ENCODE measurements at places on chromosomes 11 and 22.

DNA sequence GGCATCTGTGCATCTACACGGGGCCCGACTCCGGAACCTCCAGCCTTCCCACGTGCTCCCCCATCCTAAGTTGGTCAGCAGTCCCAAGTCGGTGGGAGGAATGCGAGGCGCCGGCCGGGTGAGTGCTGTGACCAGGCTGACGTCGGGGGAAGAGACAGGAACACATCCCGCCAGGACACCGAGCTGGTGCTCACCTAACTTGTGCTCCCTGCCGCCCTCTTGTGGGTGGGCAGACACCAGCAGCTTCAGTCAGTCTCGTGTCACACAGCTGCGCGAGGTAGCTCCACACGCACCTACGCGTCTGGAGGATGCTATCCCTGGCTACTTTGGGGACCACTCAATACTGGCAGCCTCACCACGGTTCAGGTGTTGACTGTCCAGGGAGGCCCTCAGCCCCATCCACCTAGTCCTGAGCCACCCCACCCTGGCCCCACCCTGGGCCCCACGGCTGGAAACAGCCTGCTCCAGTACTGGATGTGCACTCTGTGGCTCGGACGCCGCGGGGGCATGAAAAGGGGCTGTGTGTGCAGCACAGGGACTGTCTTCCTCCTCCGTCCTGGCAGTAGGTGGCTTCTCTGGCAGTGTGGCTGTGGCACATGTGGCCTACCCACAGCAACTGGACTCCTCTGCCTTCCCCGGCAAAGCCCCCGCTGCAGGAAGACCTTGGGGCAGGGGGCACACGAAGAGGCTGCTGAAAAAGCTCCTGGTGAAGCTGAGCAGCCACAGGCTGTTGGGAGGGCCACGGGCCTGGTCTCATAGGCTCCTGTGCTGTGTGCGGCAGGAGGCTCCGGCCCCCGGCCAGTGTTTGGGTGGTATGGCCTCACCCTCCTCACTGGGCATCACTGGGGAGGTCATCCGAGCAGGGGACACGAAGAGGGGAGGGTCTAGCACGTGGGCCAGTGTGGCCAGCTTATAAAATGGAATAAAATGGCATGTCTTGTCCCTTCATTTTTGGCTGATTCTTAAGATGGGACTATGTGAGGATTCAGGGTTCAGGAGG, 11.2 kb upstream of the BID start:
- DNase-seq = peak; percentile 60

GRCh38 chr11:119236490-119236889, 30.4 kb downstream of the CBL start:
- no peak for DNase-seq

DNA sequence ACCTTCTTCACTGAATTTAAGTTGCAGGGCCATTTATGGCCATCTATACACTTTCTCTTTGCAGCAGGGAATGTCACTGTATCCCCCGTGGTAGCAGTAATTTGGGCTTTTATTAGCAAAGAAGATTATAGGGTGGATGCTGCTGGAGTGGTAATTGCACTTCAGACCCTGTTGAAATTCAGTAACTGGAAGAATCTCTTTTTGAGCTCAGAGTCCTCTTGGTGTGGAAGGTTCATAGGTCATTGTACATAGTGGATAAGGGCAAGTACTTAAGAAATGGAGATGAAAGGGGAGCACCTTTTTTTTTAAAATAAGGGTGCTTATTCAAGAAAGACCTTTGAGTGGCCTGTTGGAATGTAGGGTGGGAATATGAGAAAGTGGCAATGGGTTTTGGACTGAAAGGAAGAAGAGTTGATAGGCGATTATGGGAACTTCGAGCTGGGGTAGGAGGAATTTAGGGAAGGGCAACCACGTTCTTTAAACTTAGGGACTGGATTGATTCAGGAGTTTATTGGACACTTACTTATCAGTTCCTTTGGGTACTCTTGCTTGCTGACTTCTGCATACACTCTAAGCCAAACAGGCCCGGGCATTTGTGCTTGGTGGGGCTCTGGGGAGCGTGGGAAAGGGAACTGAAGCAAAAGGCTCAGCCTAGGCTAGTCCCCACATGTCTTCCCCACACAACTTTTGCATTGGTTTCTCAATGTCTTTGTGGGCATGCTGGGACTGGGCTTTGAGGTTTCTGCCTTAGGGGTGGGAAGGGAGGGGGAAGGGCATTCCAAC, 26.5 kb downstream of the CTNND1 start:
- no peak for DNase-seq

- DNase-seq = no peak
These were observed 105.0 kb downstream of the FAT3 start for GRCh38 chr11:92329646-92330045.

DNA sequence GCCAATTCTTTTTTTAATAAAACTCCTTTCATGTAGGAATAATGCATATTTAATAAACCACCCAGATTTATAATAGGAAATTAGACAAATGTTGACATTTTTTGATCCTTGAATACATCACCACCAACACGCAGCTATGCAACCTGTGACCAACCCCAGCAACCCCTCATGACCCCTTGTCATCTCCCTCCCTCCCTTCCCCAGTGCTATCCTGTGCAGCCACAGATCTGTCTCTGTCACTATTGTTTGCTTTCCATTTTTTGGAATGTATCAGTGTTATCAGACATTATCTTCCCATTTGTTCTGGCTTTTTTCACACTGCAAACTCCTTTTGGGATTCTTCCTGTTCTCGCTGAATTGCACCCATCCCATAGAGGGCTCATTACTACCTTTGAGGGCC, 114.1 kb downstream of the VPREB1 start:
- no peak for DNase-seq

- no peak for DNase-seq
These were observed 62.2 kb upstream of the HEPHL1 start for GRCh38 chr11:93958991-93959390.

- no peak for DNase-seq
These were observed 81.6 kb downstream of the MED15 start for GRCh38 chr22:20588843-20589581.

DNA sequence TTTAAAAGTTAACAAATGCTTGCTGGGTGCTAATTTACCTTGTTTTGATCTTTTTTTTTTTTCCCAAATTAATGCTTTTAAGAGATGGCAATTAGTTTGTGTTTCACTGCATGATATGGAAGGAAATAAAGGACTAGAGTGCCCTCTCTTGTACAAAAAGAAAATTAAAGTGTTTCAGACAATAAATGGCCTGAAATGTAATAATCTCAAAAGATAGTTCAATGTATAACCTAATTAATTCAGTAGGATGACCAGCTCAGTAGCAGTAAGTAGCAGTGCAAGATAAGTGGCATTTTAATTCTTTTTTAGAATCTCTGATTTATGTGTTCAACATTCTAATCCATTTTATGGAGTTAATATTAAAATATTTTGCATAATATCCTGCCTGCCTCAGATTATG, 39.9 kb upstream of the MYO18B start:
- DNase-seq = no peak

- no peak for DNase-seq
These were observed 3.1 kb downstream of the EIF3M start for GRCh38 chr11:32586576-32587190.

DNA sequence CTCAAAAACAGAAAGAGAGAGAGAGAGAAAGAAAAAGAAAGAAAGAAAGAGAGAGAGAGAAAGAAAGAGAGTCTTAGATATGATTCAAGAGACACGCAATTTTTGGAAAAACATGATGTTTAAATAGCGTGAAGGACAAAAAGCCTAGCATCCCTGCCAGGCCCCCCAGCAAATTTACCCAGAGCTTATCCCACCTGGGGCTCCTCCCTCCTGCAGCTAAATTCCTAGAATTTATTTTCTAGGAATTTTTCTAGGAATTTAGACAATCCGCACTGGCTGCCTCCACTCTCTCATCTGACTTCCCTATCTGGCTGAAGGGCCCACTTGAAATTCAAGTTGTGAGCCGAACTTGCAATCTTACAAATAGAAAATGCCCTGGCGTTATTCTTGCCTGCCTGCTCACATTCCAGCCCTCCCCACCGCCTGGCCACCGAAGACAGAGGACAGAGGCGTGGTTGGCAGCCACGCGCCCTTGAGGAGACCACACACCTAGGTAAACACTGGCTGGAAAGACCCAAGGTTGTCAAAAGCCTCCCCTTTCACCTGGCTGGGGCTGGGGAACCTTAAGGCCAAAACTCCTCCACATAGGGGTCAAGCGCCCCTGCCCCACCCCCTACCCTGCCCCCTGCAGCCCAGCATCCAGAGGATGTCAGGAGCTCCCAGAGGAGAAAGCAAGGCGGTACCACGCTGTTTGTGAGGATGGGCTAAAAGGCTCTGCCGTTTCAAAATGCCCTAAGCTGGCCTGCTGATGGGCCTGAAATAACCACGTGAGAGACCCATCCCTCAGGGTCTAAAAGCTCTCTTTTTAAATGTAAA, 42.2 kb downstream of the AHNAK start:
- no peak for DNase-seq

DNA sequence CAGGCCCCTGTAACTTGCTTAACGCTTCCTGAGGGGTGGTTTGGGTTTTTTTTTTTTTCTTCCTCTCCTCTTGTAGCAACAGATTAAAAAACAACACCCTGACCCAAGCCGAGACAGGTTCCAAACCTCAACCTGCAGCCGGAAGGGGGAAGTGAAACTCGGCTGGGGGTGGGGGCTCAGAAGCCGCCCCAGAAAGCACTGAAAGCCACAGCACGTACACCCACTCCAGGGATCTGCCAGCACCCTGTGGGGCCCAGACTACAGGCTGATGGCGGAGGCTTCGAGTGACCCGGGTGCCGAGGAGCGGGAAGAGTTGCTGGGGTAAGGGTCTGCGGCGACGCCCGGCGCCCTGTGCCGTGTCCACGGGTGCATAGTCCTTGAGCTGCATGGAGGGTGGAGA, at the start of gene LSP1:
LSP1 (plus strand) TSS at position 208 of the 400 bp plus-strand sequence; CDS start at position 269, 61 bp downstream.
- DNase-seq = peak; percentile 66

GRCh38 chr22:42937164-42937843, 77.6 kb downstream of the PACSIN2 start:
- DNase-seq = no peak

GRCh38 chr11:128302425-128303186, 284.8 kb downstream of the ETS1 start:
- DNase-seq = peak; percentile 63

- DNase-seq = no peak
These were observed 10.3 kb downstream of the PARVG start for GRCh38 chr22:44191036-44191454.

DNA sequence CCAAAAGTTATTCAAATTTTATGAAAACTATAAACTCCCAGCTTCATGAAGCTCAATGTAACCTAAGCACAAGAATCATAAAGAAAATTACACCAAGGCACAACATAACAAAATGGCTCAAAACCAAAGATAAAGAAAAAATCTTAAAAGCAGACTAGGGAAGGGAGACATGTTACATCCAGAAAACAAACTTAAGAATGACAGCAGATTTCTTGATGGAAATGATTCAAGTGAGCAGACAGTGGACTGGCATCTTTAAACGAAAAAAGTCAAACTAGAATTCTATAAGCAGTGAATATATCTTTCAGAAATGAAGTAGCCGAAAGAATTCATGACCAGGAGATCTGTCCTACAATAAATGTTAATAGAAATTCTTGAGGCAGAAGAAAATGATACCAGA, 75.6 kb downstream of the SHANK2 start:
- DNase-seq = no peak

- DNase-seq = no peak
These were observed 50.5 kb downstream of the IGSF9B start for GRCh38 chr11:133906241-133906640.

DNA sequence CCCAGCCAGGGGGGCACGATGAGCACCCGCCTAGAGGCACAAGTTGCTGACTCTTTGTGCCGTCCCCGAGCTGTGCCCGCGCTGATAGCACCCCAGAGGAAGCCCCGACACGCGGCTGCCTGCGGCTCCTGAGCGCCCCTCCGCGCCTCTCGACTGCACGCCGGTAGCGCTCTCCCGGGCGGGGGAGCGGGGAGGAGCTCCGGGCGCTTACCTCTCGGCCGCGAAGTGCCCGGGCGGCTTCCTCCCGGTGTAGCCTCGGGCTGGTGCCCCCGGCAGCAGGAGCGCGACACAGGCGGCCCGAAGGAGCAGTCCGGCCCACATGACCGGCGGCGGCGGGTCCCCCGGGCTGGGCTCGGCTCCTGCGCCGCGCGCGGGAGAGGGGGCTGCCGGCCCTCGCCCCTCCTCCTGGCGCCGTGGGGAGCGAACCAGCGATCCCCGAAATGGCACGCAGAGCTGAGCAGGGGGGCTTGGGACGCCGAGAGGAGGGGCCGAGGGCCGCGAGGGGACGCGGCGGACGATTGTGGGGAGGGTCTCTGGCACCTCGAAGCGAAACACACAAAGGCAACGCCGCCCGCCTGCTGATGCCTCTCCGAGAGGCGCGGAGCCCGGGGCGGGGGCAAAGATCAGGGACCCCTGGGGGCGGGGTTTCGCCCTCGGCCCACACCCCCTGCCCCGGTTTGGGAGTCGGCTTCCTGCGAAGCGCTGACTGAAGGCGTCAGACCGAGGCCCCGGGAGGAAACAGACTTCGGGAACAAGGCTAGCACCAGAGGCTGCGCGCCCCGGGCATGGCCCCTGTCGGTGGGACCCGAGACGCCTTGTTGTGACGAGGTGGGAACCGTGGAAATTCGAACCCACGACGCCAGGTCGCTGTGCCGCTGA, at the start of gene VWCE:
VWCE (minus strand) TSS at position 600 of the 879 bp plus-strand sequence; CDS start at position 321, 279 bp downstream.
- DNase-seq = peak; percentile 80

DNA sequence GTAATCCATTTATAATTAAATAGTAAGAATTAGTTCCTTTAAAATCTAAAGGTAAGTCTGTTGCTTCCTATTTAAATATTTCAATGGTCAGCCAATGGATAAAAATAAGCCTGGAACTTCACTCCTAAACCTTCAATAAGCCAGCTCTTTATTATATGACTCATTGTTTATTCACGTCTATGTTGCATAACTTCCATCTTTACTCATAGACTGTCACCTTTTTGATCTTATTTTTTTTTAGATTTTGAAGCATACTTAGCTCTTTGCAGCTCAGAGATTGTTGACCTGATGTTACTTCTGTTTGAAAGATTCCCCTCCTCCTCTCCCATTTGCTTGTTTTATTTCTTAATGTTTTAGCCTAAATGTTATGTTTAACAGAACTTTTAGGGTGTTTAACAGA, 1571.2 kb upstream of the RAG2 start:
- no peak for DNase-seq

- DNase-seq = no peak
These were observed at the start of gene NLRP10 for GRCh38 chr11:7965386-7965785. Gene NLRP10, minus strand, starts transcription at chr11:7965447. Its CDS starts 1,952 bp downstream, at chr11:7963495.

GRCh38 chr11:88204353-88204752, 29.1 kb upstream of the RAB38 start:
- DNase-seq = no peak

DNA sequence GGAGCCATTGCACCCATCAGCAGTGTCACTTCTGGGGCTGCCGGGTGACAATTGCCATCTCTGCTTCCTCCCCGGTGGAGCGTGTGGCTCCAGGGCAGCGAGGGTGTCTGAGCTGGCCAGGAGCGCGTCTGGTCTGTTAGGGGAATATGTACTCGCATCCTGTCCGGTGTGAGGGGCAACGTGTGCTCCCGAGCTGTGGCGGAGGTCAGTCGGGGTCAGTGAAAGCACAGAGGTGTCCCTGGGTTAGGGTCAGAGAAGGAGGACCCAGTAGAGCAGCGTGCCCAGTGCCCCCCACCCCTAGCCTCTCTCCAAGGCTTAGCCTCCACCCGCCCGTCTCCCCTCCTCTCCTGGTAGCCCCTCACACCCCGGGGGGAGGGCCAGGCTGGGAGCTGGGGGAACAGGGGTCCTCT, 1.5 kb downstream of the CLCF1 start:
- no peak for DNase-seq

All from T-helper 1 cell (primary cell).